ENCODE measurements at places on chromosomes 2 and 18.

DNA sequence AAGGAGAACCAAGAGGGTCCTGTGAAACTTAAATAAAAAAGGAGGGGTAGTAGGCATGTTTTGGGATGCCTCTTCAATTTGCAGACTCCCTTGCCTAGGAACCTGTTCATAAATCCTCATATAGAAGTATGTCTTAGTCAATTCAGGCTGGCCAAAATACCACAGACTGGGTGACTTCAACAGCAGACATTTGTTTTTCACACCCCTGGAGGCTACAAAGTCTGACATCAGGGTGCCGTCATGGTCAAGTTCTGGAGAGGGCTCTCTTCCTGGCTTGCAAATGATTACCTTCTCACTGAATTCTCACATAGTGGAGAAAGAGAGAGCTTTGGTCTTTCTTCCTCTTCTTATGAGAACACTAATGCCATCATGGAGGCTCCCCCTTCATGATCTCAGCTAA is 4.1 kb upstream of the TCF4 start:
- no peak for DNase-seq

- DNase-seq, result no peak
Observed at GRCh38 chr2:72210470-72210869, 62.8 kb upstream of the CYP26B1 start.

- DNase-seq, result no peak
Observed at GRCh38 chr2:19993731-19994130, 3.8 kb upstream of the WDR35 start.

- DNase-seq, result no peak
Observed at GRCh38 chr2:19119326-19120001, 239.0 kb downstream of the OSR1 start.

- no peak for DNase-seq
Observed at GRCh38 chr2:218354045-218354444, 2.6 kb upstream of the CATIP start.

DNA sequence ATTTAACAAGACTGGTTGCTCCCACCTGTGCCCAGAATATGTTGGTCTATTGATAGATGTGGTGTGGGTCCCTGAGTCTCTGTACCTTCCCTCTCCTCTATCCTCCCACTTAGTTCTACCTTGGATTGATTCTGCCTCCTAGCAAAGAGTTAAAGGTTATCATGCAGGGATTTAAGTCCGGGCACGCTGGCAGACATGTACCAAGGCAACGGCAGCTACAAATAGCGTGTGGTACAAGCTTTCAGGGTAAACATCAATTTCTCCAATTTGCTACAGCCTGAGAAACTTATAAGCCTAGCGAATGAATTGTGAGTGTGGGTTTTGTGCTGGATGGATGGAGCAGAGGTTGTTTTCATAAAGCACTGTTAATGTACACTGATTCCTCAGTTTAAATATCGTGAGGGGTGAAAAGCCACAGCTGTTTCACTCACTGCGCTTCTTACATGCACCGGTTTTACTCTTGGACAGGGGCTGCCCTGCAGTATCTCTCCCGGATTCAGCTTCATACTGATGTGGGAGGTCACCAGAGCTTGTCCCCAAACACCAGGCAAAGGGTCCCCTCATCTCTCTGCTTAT is 289.8 kb downstream of the ICOS start:
- DNase-seq, result no peak

DNA sequence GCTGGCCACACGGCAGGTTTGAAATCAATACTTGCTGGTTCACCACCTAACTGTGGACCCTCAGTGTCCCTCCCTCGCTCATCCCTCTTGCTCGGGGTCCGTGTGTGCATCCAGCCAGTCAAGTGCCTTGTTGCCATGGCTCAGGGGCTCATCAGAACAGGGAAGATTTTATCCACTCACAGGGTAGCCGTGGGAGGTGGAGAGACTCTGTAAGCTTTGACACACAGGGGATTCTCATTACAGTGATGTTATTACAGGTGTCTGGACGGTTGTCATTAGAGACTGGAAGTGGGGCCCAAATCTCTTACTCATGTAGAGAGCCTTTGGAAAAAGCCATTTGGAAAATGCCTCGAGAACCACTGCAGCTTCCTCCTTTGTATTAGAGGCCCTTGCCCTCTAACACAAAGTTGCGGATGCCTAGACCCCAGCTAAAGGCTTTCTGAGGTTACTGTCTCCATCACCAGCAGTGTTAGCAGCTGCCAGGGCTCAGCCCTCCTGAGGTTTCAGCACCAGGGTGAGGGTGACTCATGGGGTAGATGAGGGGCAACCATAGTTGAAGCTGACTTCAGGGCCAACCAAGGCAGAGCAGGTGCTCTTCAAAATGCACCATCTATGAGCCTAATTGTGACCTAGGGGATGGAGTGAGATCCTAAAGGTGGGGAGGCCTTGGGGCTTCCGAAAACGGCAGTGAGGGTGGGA is 195.6 kb downstream of the CLIP4 start:
- no peak for DNase-seq

DNA sequence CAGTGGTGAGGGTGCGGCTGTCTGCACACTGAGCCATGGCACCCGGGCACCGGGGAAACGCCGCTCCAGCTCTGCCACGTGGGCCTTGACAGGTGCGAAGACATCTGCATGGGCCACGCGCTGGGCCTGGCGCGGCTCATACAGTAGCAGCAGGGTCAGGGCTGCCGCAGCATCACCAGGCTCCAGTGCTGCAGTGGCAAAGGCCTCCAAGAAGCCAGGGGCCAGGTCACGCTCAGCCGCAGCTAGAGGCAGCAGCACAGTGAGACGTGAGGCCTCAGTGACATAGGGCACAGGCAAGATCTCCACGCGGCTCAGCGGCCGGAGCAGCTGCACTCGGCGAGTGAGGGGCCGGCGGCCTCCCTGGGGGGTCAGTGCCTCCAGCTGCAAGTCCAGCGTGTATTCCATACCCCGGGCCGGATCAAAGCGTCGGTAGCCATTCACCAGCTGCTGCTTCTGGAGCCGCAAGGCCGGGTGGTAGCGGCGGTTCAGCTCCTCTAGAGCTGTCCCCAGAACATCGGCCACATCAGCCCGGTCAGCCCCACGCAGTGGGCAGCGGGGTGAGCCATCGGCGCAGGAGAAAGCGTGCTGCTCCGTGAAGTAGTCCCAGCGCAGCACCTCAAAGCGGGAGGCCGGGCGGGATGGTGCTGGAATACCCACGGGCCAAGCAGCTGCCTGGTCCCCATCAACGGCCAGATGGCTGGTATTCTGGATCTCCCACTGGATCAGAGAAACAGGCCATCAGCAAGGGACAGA is 3.5 kb downstream of the CHPF start:
- no peak for DNase-seq

- no peak for DNase-seq
Observed at GRCh38 chr2:138335036-138335435, 166.5 kb upstream of the SPOPL start.

GRCh38 chr2:72094701-72095100 is 53.0 kb downstream of the CYP26B1 start:
- DNase-seq, result no peak

DNA sequence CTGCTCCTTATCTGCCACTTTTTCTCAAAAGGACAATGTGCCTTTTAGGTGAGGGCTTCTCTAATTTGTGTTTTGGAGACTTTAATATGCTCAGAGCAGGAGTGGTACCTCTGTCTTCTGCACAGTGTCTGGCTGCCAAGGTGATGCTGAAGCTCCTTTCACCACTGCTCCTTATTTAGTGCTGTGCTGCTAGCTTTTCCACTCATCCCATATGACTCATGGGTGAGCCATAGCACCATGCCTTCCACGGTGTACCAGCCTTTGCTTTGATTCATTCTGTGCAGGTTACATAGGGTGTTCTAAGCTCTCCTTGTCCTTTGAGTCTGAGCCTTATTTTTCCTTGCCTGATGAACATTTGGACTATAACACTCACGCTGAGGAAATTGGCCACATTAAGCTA is 202.4 kb downstream of the ARL6IP6 start:
- DNase-seq, result no peak

DNA sequence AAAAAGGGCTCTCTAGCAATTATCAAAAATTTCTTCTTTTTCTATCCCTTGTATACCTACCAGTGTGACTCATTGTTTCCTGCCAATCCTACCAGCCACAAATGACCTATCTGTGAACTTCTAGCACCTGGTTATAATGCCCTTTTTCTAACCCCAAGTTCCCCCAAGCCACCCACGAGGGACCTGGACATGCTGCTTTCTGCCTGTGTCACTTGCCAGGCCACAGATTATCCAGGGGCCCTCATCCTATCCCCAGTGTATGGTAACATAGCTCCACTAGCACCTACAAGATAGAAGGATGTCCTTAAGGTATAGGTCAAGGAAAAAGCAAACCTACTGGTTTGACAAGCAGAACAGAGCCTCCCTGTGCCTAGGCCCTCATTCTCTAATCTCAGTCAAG is 26.8 kb downstream of the AAK1 start:
- DNase-seq, result no peak

DNA sequence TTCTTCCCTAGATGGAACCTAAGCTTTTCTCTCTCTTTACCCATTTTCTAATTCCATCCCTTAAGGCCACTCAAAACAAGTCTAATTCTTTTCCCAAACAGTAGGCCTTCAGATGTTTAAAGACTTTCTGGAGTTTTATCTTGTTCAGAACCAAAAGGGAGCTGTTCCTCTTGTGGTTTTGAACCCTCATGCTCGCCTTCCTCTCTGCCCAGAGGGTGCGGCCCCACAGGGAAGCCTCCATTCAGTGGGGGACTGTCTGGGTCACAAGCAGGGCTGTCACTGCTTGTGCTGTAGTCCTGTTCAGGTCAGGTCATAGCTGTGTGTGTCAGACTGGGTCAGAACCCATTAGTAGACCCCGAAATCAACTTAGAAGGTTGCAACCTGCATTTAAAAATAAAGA is 56.5 kb downstream of the TET3 start:
- DNase-seq, result no peak

GRCh38 chr2:102064679-102065674 is 73.2 kb downstream of the IL1R2 start:
- no peak for DNase-seq
